NCI-H446 (cell line): ENCODE measurements at places on chromosomes 4 and X.

DNA sequence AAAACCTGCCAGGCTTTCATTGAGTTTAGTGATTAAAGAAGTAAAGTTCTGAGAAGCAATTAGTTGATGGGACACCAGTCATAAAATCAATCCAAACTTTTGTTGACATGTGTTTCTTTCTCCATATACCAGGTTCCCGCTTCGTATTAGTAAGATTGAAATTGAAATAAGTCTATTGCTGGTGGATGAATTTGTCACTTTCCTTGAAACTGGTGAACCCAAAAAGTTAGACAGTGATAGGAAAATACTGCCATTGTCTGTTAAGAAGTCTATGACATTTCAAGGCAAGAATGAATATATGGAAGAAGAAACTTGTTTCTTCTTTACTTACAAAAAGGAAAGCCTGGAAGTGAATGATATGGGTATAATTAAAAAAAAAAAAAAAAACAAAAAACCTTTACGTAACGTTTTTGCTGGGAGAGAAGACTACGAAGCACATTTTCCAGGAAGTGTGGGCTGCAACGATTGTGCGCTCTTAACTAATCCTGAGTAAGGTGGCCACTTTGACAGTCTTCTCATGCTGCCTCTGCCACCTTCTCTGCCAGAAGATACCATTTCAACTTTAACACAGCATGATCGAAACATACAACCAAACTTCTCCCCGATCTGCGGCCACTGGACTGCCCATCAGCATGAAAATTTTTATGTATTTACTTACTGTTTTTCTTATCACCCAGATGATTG lies at the start of gene CD40LG:
Gene CD40LG, plus strand, starts transcription at position 482 of the 684 bp plus-strand sequence. Its CDS starts 91 bp downstream, at position 573.
- DNase-seq: no peak

- no peak for DNase-seq
Observed at GRCh38 chr4:3183008-3183407, 66.0 kb upstream of the MSANTD1 start.

- peak; percentile 25 for DNase-seq
Observed at GRCh38 chrX:109843963-109844751, 111.1 kb upstream of the ACSL4 start.

- no peak for DNase-seq
Observed at GRCh38 chr4:69070590-69070989, 25.7 kb upstream of the UGT2B7 start.

GRCh38 chrX:134654398-134655012 lies 3.8 kb downstream of the PLAC1 start:
- DNase-seq: no peak

DNA sequence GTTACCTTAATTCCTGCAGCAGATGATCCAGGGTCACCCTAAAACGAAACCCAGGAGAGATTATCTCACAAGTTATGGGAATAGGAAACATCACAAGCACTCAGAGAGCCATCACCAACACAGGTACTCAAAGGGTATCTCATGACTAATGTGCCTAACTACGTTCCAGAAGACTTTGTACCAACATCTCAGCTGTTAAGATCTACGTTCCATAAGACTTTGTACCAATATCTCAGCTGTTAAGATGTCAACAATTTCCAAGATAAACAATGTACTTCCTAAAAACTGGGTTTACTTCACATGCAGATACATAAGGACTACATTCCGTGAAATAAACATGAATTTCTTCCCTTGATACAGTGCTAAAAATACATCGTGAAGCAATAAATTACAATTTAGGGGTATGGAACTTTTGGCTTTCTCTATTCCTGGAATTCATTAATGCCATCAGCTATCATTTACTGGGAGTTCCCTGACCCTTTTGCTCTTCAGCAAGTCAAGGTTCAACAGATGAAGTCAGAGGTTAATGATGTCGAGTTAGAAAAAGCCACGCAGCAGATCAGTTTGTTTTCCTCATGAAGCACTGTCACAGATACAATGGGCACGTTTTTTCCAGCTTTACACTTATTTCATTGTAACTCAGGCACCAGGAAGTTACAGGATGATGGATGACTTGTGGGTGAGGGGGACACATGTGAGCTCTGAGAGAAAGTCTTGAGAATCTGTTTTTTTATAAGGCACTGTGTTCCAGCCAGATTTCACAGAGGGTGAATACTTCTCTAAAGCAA lies 127.0 kb upstream of the ETNPPL start:
- no peak for DNase-seq

GRCh38 chr4:182827954-182828353 lies 89.2 kb downstream of the DCTD start:
- DNase-seq: no peak

- no peak for DNase-seq
Observed at GRCh38 chr4:121720109-121720508, 23.3 kb upstream of the ANXA5 start.

DNA sequence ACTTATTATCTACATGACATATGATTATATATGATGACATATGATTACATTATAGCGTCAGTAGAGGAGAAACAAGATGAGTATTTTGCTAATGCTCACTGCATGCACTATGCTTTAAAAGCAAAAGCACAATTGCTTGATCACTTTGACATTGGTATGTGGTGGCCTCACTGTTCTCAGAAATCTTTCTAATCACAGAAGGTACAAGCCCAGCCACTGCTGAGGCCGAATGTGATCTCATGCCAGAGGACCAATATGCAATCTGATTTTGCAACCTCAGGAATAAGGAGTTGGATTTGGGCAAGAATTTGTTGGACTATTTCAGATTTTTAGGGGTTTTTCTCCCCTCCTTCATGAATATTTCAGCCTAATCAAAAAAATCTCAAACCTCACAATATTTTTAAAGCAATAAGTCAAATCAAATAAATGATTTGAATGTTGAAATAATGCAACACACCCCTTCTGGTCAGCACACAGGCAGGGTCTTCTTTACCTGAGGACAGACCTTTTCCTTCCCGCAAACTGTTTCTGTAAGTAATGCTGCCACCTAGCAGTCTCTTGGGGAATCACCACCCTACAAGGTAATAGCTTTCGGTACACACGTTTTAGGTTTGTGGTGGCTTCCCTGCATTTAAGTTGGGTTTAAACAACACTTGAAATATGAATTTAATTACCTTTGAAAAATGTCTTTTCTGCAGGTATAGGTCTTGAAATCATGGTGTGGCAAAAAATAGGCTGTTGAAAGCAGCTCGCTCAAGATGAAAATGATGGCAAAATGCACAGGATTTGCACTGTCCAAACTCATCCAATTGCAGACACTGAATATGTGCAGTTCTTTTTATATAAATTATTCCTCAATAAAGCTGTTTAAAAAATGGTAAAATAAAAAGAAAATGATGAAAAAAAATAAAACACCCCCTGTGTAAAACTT lies 4.8 kb upstream of the CXCL13 start:
- DNase-seq: peak; percentile 16

GRCh38 chrX:132373610-132374009 lies 115.2 kb downstream of the MBNL3 start:
- DNase-seq: no peak

DNA sequence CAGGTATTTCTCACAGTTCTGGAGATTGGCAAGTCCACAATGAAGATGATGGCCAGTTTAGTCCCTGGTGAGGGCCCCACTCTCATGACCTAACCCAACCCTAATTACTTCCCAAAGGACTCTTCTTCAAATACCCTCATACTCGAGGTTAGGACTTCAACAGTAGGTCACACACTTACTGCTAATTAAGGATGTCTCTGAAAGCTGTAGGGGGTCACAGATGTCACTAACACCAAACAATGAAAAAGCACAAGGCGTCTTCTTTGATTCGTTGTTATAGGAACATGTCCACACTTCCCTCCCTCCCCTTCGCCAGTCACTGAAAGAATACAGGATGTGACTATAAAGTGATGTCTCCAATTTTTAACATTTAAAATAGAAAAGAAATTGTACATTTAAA lies 309.7 kb downstream of the PACRGL start:
- no peak for DNase-seq

DNA sequence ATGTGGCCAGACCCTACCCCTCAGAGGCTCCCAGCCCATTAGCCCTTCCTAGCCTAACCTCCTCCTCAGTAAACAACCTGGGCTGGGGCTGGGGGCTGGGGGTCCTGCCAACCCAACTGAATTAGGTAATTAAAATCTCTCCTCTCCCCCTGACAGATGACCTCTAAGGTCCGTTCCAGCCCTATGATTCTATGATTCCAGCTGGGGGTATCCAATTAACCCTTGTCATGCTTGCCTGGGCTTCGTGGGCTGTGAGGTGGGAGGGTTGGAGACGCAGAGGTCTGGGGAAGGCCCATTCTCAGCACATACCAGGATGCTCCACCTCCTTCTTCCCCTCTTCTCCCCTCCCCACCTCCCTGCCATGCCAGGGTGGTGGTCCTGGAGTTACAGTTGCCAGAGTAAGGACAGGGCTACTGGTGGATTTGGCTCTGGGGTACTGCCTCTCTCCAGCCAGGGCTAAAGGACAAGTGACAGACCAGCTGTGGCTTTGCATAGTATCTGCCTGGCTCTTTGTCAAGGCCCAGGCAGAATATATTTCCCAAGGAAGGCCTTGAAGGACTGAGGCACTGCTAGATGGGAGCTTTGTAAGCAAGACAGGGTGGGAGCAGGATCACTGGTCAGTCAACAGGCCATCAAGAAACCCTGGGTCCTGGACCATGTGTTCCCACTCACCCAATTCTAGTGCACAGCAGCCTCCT lies 82.1 kb downstream of the EFNB1 start:
- DNase-seq: no peak

DNA sequence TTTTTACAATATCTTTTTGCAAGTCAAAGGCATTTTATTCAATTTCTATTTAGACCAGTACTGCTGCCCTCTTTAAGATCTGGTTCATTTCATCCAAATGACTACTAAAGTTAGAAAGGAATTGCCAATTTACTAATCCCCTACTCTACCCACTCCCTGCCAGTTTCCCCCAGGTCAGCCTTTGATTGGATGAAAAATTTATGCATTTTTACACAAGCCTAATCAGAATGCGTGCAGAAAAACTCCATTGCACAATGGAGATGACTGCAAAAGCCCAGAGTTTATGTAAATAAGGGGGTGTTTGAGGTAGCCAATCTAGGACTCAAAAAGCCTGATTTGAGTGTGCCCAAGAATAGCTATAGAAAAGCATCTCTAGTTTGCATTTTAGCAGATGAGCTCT lies 310.6 kb downstream of the PABPC4L start:
- DNase-seq: no peak

DNA sequence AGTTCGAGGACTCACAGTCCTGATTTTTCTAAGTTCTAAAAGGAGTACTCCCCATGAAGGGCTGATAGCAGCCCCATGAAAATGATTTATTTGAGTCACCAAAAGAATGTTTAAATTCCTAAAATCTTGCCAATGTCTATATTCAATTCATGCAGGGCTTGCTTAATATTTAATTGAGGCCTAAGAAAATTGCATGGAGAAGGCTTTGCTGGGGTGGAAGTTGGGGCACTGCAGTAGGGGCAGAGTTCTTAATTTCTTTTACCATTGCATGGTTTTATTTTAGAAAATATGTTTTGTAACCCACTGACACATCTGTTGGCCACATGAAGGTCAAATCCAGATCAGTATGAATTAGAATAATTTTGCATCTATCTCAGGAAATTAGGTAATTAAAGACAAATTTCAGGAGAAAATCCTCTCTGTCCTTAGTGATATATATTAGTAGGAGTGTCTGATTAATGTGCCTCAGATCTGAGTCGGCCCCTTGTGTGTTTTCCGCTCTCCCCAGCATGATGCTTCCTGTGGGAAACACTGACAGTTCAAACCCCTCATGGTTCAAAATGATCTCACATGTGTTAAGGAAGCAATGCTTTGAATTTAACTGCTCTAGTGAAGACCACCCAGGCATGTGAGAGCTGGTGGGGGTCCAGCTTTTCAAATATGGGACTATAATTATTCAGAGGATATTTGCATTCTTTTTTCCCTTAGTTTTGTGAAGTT lies 54.0 kb upstream of the EGFL6 start:
- DNase-seq: no peak

DNA sequence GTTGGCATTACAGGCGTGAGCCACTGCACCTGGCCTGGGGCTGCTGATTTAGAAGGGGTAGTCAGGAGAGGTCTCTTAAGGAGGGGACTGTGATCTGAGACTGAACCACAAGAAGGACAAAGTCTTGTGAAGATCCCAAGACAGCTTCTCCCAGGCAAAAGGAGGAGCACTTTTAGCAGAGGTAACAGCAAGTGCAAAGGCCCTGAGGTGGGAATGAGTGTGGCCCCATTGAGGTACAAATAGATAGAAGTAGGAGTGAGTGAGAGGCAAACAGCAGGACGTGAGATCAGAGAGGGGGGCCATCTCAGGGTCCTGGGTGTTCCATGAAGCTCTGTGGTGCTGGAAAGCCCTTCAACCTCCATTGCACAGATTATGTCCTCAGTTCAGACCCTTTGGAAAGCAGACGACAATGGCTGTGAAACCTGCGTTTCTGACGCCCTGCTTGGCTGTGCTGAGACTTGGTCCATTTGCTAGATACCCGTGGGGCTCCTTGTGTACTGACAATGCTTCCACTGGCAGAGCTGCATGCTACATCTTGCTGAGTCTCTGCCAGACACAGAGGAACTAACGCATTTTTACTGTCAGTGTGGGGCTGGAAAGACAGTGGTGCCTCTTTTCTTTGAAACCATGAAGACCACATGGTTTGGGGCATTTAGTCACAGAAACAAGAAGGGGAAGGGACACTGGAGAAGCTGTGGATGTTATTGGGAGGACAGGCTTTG lies 1.3 kb upstream of the CCKAR start:
- DNase-seq: no peak

DNA sequence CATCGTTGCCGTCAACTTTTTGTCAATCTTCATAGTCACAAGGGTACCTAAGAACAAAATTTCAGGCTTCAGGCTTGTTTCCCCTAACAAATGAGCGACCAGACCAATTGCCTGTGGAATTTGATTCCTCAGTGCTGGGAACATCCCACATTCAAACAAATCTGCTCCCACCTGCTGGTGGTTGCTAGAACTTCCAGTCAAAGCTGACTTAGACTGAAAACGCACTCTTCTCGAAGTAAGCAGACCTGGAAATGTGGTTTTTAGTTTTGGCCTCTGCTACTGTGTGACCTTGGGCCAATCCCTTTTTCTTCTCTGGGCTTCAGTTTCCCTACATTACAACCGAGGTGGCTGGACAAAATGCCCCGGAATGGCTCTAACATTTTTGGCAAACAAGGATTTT lies 1.8 kb upstream of the GABRQ start:
- DNase-seq: peak; percentile 57

DNA sequence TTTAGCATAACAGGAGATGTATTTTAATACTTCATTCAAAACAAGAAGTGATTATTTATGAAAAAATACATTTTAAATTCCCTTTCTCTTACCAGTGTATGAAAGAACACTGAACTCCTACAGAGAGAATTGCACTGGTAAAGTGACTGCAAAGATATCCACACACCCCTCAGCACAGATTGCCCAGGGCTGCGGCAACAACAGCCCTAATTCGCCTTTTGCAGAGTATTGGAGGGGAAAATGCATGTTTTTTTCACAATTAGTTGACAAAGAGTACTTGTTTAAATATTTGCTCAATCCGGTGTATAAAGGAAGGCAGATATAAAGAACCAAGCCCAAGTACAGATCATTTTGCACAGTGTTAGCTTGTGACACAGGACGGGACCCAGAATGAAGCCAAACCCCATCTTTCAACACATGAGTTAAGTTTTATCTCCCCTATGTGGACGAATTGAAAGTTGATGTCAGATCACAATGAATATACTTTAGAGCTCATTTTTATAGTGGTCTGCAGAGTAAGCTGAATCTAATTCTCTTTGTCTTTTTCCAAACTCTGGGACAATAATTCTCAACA lies 551.4 kb upstream of the IGFBP7 start:
- DNase-seq: no peak
